ENCODE measurements at places on chromosomes 16 and 17.
A peak's percentile ranks its signal among the peaks of the same experiment; 100 is the strongest.

GRCh38 chr16:72664056-72664508 is 383.8 kb downstream of the ZFHX3 start:
- no peak for DNase-seq

- peak; percentile 17 for DNase-seq
Observed at GRCh38 chr17:49556223-49556943, 19.3 kb upstream of the NXPH3 start.

GRCh38 chr17:30132615-30133014 is 16.0 kb downstream of the NSRP1 start:
- no peak for DNase-seq

DNA sequence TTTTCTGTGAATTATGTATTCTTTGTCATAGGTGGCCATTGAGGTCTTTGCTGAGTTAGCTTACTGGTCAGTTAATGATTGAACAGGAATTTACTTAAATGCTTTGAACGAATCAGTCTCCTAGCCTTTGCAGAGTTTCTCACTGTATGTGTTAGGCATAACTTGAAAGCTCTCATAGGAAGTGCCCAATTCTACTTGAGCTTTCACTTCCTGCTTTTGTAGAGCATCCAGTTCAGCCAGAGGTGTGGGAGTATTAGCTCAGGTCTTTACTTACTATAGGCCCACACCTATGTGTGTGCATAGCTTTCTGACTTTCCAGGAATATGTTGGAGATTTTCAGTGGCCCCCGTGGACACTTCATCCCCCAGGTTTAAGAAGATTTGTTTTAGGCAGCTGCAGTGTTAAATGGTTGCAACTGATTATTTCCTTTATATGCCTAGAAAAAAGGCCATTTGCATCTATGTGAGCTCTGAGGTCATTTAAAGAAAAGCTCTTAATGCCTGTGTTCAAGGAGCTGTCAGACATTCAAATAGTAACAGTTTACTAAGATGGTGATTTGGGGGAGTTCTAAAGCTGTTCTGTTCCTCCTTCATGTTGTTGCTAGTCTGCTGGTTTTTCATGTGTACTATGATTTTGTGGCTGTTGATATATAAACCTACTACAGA is 62.3 kb downstream of the PHKB start:
- DNase-seq = no peak

- no peak for DNase-seq
Observed at GRCh38 chr16:12417815-12418211, 385.9 kb downstream of the CPPED1 start.

DNA sequence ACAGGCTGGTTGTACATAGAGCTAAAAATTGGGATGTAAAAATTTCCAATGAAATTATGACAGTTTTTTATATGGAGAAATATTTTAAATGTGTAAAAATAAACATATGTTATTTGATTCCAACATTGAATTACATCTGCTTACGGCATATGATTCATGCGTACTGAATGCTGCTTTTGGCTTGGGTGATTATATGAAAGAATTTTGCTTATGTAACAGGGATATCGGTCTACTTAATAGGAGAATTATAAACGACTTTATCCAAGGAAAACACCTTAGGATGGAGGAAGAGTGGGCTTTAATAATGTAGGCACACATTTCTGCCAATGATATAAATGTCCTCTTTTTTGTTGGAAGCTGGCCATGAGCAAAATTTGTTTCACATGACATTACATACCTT is 197.3 kb upstream of the GOT2 start:
- DNase-seq = no peak

- DNase-seq = no peak
Observed at GRCh38 chr17:78822552-78822951, 18.1 kb downstream of the USP36 start.

GRCh38 chr17:11331547-11332513 is 90.8 kb downstream of the SHISA6 start:
- no peak for DNase-seq

Data from NCI-H524 treated with DMSO at 0.1 percent for 48 hours (cell line).